T-cell (primary cell): ENCODE measurements at places on chromosomes 3 and 15. TPM values are rescaled to one million over a fixed set of nuclear protein-coding genes. Genes with fewer than 3 reads are reported as not detected.

DNA sequence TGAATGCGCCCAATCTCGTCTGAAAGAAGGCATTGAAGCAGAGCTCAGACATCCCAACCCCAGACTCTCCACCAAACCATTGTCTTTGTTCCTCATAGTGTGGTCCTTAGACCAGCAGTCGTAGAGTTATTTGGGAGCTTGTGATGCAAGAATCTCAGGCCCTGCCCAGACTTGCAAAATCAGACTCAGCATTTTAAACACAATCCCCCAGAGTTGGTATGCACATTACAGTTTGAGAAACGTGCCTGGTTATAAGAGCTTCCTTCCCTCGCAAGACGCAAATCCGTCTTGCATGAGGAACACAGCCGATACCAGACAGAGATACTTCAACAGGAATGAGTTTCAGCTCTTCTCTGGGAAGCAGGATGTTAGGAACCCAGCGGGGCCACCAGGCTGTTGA, 38.9 kb upstream of the IREB2 start:
- no peak for DNase-seq
- H3K36me3 ChIP-seq: no peaks in the 10 kb centered on the region
- H3K4me1 ChIP-seq: no peaks in the 10 kb centered on the region
- H3K4me3 ChIP-seq: no peak overlapping the region
- no peak overlapping the region for H3K27ac ChIP-seq

- H3K4me1 ChIP-seq: no peaks in the 10 kb centered on the region
- H3K27me3 ChIP-seq: no peaks in the 10 kb centered on the region
- H3K27ac ChIP-seq: no peak overlapping the region
- no peak for DNase-seq
- no peaks in the 10 kb centered on the region for H3K36me3 ChIP-seq
These were observed 894.3 kb downstream of the DIPK2A start for GRCh38 chr3:144865948-144866347.

DNA sequence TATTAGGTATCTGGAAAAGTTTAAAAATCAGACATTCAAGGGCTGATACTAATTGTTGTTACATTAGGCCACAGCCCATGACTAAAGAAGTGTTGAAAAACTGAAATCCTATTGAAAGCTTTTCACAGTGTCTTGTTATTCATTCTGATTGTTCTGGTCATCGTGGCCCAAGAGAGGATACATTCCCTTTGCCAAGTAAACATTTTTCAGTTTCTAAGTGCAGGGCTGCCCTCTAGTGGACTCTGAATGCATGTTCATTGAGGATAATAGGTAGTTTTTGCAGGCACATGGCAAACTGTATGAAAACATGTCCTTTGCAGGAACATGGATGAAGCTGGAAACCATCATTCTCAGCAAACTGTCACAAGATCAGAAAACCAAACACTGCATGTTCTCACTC, 181.1 kb downstream of the MYRIP start:
- H3K27ac ChIP-seq: no peak overlapping the region
- no peaks in the 10 kb centered on the region for H3K4me1 ChIP-seq
- no peaks in the 10 kb centered on the region for H3K27me3 ChIP-seq
- no peak for DNase-seq
- H3K4me3 ChIP-seq: no peak overlapping the region

DNA sequence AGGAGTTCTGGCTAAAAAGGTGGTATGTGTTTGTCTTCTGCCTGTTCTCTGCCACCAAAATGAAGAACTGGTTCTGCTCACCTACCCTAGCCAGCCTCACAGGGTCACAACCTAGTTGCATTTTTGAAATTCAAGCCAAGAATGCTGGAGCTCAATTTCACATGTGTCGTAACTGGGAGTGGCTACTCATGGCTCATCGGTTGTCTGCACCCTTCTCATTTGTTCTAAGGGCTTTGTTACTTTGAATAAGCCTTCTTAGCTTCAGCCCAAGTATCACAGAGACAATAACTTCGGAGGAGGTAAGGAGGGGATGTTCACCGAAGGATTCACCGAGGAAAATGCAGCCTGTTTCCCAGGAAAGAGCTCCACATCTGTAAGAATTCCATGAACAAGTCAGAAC, 134.3 kb upstream of the RARB start:
- no peaks in the 10 kb centered on the region for H3K4me1 ChIP-seq
- no peaks in the 10 kb centered on the region for H3K36me3 ChIP-seq
- DNase-seq: no peak
- H3K27me3 ChIP-seq: no peaks in the 10 kb centered on the region
- H3K4me3 ChIP-seq: no peak overlapping the region

DNA sequence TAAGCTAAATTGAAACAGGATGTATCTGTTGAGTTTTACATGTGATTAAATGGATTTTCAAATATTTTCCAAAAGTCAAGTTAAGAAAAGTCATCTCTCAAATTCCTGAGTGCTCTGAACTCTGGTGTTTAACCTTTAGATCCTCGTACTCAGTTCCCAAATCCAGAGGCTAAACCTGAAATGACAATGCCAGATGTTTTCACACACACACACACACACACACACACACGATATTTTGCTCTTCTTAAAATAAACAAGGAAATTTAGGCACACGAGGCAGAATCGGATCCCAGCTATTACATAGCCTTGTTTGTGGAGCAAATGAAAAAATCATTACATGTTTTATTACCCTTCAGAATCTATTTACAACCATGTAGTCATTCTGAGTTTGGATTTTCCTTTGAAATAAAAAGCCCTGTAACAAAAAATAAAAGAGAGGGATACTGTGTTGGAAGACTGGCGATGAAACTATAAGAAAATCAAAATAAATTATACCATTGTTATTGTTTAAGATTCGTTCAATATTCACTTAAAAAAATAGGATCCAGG, 20.6 kb upstream of the UBE2E1 start:
- H3K4me3 ChIP-seq: no peak overlapping the region
- no peaks in the 10 kb centered on the region for H3K36me3 ChIP-seq
- H3K27me3 ChIP-seq: peaks cover 2% of the 10 kb centered on the region
- H3K4me1 ChIP-seq: no peaks in the 10 kb centered on the region

DNA sequence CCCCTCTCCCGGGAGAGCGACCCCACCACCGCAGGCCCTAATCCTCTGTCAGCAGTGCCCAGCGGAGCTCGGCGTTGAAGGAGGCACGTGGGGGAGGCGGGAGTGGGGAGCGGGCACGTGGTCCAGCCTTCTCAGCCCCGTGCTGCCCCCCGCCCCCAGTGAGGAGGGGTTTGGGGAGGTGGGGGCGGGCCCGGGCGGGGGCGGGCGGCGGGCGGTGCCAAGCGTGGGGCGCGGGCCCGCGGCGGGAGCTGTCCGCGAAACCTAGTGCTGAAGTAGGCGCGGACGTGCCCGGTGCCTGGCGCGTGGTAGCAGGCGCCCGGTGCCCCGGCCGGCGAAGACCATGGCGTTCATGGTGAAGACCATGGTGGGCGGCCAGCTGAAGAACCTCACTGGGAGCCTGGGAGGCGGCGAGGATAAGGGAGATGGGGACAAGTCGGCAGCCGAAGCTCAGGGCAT, at the start of gene CPLX3:
Gene CPLX3, plus strand, starts transcription at position 264 of the 456 bp plus-strand sequence. Its CDS starts 77 bp downstream, at position 341.
- no peak within 1 kb of the TSS for H3K4me3 ChIP-seq
- no peaks in the 10 kb centered on the region for H3K36me3 ChIP-seq
- H3K27ac ChIP-seq: no peak within 1 kb of the TSS
- DNase-seq: peak; percentile 56

GRCh38 chr3:131547585-131547984, 44.8 kb upstream of the MRPL3 start:
- H3K4me1 ChIP-seq: no peaks in the 10 kb centered on the region
- no peak overlapping the region for H3K27ac ChIP-seq
- no peaks in the 10 kb centered on the region for H3K27me3 ChIP-seq
- H3K4me3 ChIP-seq: no peak overlapping the region
- H3K36me3 ChIP-seq: no peaks in the 10 kb centered on the region
- no peak for DNase-seq

DNA sequence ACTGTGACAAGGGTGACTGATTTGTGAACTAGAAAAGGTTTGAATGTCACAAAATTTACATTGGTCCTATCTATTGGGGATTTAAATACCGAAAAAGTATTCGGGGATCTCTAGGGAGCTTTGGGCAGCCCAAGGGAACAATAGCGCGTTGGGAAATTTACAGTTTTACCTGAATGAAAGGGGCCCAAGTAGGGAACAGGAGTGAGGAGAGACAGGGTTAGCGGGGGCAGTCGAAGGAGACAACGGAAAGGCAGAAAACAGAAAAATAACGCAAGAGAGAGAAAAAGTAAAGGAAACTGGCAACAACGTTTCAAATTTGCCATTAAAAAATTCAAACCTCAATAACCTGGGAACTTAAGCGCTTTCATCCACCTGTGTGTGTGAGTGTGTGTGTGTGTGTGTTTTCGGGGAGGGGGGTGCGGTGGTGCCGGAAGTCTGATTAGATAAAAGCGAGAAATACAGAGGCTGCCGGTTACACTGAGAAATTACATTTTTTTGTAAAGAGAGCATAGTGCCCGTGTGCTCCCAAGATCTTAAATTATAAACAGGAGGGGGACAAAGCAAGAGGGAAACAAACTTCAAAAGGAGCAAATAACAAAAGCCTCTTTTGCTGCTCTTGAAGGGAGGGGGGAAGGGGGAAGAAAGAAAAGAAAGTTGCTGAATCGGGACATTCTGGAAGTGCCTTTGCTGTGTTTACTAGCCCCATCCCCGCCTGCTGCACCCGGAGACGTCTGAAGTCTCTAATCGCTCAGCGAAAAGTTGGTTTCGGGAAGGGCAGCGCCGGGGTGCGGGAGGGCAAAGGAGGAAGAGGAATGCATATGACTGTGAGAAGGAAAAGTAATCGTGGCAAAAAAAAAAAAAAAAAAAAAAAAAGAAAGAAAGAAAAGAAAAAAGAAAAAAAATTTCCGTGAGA, 721 bp upstream of the ZIC1 start:
- no peak for DNase-seq
- no peak overlapping the region for H3K27ac ChIP-seq
- no peak overlapping the region for H3K4me3 ChIP-seq
- peaks cover 94% of the 10 kb centered on the region for H3K27me3 ChIP-seq

BUB1B gene
- total RNA-seq: 1.9 TPM

CLDN18 gene
- 0.18 TPM for total RNA-seq

DCBLD2 gene
- total RNA-seq: 2.8 TPM

GOLGA6A gene
- not detected for total RNA-seq

LRRC31 gene
- not detected for total RNA-seq
